ENCODE measurements at places on chromosomes 7 and 10.

DNA sequence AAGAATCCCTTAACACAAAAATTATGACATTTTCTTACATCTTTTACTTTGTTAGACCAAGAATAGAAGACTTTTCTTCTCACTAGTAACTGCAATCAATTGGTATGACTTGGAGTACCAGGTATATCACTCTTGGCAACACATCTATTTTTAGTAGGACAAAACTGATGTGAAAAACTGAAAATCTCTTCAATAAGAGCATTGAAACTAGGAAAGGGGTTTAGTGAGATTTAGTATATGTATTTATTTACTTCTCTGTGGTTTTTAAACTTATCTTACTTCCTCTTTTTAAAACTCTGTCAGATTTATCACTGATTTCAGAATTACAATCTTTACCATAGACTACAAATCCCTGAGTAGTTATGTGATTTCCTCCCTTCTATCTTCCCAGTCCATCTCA is 366.2 kb downstream of the PCDH15 start:
- no peak for DNase-seq

DNA sequence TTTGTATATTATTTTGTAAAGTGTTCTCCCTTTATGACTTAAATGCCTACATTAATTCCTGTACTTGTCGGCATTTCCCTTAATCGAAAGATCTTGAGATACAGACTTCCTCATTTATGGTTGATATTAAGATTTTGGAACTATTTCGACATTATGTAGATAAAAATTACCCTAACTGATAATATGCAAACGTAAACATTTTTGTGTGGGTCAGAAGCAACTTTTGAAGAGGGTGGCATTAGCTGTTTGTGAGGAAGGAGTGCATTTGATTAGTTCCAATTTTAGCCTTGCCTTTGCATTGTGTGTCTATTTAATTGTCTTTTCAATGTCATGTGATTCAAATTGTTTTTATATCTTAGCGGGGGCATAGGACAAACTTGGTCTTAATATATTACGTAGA is 114.7 kb downstream of the BICC1 start:
- DNase-seq, result no peak

DNA sequence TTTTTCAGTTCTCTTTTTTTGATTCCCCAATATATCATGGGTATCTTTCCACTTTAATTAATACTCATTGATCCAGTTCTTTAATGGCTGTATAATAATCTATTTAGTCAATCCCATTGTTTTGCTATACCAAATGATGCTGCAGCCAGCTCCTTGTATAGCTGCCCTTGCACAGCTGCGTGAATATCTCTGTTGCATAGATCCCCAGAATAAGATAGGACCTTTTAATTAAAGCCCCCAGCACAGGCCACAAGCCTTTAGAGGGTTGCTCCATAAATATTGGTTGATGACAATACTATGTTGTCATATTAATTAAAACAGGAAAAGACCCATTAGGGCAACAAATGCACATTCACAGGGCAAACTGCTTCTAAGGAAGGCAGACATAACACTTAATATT is 57.9 kb downstream of the BUB3 start:
- DNase-seq, result no peak

DNA sequence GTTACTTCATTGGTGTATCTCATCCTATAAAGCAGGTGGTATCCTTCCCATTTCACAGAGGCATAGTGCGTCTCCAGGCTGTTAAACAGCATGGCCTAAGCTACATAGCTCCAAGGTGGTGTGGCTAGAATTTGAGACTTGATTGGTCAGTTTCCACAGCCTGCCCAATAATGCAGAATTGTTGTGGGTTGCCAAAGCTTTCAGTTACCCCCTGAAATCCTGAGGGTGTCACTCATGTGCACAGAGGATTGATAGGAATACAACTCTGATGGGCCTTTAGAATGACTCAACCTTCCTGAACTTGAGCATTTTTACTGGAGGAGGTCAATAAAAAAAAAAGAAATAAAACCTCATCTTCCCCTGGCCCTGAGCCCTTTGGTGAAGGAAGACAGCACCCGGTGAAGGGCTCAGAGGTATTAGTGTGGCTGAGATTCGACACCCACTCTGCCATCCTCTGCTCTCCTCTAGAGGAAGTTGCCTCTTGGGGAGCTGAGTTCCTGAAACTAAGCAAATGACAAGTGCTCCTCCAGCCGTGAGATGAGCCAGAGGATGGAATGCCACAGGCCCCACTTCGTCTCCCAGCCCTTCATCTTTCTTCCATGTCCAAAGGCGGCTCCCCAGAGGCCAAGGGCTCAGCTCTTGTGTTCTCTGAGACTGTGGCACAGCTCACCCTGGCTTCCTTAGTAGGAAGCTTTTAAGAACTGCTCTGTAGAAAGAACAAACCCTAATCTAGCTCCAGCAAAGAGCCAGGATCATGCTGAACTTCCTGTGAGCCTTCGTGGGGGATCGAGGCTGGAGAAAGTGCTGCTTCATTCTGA is 1.0 kb downstream of the ACSL5 start:
- no peak for DNase-seq

DNA sequence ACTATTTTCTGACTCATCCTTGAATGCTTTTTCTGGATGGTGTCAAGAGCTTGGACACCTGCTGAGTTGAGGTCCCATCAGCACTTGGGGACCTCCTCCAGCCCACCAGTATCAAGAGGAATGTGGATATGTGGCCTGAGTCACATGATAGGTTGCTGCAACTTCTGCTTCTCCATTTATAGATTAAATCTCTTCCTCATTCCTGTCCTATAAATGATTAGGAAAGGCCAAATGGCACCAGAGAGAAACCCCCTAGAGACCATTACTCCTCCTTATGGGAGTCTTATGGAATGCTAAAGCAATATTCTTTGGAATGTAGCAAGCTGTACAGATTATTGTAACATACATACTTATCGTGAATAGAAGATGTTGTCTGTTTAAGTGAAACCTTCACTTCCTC is 85.6 kb downstream of the NEUROD6 start:
- DNase-seq, result no peak

DNA sequence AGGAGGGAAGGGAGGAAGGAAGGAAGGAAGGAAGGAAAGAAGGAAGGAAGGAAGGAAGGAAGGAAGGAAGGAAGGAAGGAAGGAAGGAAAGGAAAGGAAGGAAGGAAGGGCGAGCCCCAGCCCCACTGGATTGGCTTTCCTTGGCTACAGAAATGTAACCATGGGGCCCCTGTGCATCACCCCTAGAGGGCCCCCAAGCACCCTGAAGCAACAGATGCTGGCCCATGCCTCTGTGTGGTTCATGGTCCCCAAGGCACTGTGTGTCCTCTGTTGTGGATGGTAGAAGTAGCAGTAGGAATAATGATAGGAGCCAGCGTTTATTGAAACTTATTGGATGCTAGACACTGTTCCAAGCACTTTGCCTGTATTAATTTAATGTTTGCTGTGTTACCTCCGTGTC is 116.6 kb upstream of the MACROH2A2 start:
- DNase-seq, result no peak

GRCh38 chr10:86506499-86506898 is 15.1 kb downstream of the WAPL start:
- no peak for DNase-seq

DNA sequence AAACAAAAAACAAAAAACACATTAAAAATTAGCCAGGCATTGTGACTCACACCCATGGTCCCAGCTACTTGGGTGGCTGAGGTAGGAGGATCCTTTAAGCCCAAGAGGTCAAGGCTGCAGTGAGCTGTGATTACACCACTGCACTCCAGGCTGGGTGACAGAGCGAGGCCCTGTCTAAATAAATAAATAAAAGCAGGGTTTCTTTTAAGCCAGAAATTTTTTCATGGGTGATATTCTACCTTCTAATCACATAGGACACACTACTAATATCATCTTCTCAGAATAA is 14.2 kb upstream of the SVIL start:
- no peak for DNase-seq

- no peak for DNase-seq
These were observed 281.8 kb downstream of the POU6F2 start for GRCh38 chr7:39259391-39260003.

GRCh38 chr10:5567477-5567876 is 42.7 kb downstream of the CALML3 start:
- DNase-seq, result no peak

DNA sequence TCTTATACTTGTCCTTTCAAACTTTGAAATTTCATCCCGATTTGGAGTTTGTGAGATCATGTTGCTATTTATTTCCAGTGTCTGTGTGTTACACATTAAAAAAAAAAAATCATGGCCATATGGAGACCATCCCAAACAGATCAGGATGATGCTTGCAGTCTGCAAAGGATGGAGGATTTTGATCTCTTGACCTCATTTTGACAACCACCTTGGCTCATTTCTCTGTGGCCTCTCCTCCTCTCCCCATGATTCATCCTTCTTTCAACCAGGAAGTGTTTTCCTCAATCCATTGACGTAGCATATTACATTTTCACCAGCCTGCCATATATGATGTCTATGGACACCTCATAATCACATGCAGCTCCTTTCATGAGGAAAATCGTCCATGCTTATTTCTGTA is 68.9 kb upstream of the INSYN2A start:
- DNase-seq, result no peak

GRCh38 chr10:61855771-61856170 is 45.7 kb upstream of the ARID5B start:
- no peak for DNase-seq

DNA sequence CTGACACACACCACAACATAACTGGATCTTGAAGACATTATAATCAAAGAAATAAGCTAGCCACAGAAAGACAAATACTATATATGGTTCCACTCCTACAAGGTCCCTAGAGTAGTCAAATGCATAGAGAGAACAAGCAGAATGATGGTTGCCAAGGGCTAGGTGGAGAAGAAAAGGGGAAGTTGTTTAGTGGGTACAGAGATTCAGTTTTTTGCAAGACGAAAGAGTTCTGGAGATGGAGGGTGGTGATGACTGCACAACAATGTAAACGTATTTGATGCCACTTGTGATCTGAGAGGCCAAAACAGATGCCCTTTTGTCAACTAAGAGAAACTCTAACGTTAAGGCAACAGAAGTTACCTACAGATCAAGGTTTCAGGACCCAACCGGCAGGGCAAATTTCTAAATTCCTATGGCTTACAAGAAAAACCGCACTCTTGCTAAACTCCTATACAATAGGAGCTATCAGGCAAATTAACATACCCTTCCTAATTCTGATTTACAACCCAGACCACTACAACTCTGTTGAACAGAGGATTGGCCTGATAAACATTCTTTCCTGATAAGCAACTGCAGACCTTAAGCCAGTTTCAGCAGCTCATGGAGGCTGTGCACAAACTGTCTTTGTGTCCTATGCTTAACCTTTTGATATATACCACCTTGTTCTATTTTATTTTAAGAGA is 69.0 kb downstream of the FAM107B start:
- no peak for DNase-seq

GRCh38 chr10:17409170-17409733 is 45.1 kb downstream of the ST8SIA6 start:
- no peak for DNase-seq

- no peak for DNase-seq
These were observed 78.4 kb downstream of the PDE1C start for GRCh38 chr7:31991846-31992245.

- no peak for DNase-seq
These were observed 193.9 kb downstream of the SDK1 start for GRCh38 chr7:3494947-3495346.

- no peak for DNase-seq
These were observed 128.4 kb upstream of the BTBD16 start for GRCh38 chr10:122142641-122143237.

DNA sequence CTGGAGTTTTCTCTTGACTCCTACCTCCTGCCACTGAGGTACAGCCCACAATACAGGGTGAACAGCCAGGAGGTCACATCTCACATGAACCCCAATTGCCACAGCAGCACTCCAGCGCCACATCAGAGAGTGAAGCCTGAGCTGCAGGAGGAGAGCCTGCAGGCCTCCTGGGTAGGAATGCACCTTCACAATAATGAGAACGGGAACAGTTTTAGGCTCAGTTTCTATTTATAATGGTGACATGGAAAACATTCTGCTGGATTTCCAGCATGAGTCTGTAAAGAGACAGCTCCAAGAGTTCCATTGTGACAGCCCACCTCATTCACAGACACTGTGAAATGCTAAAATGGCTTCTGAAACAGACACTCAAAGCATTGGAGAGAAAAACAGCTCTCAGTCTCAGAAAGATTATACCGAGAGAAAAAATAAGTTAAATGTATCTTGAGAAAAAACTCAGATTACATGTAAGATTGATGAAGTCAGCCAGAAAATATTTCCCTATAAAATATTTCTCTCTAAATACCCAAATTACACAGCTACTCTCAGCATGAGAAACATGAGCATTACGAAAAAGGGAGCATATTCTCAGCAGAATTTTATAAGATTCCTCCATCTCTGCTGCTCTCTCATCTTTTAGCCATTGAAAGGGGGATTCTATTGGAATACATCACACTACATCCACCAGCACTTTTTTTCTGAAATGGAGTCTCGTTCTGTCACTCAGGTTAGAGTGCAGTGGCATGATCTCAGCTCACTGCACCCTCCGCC is 11.3 kb downstream of the ZNF680 start:
- DNase-seq, result no peak

- DNase-seq, result no peak
These were observed 209.2 kb upstream of the FAM3C start for GRCh38 chr7:121605317-121605680.

DNA sequence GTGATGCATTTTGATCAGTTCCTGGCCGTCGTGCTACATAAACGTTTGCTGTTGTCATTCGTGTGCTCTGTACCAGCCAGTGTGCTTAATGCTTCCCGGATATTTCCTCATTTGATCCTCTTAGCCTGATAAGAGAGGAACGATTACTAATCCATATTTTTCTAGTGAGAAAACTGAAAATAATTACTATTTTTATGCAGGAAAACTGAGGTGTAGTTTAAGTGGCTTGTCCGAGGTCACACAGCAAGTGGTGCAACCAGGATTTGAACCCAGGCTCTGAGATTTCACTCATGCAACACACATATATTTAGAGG is 650 bp upstream of the SORBS1 start:
- DNase-seq, result no peak

- no peak for DNase-seq
These were observed 174.8 kb downstream of the DKK1 start for GRCh38 chr10:52488606-52489485.

DNA sequence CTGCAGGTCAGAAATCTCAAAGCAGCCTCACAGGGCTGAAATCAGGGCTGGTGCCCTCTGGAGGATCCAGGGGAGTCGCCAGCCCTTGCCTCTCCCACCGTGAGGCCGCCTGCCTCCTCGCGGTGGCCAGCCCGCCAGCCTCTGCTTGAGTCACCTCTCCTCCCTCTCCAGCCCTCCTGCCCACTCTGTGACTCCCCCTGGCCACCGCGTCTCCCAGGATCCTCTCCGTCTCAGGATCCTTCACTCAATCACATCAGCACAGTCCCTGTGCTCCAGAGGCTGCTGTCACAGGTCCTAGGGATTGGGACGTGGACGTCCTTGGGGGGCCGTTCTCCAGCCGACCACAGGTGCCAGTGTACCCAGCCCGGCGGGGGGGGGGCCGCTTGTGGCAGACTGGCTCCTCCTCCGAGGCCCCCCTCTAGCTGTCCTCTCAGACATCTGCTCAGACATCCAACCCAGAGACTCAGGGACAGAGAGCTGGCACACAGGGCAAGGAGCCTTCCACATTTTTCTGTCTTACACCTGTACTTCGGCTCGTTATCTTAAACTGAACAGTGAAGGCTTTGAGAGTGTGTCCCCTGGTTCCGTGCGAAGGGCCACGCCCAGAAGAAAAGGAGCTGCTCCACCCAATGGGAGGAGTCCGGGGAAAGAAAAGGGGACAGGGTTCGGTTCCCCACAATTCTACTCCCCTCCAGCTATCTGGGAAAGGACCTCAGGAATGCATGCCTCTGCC is 9.4 kb upstream of the PPP2R2D start:
- DNase-seq, result no peak

GRCh38 chr10:110792476-110793125 is 79.1 kb upstream of the PDCD4 start:
- DNase-seq, result no peak

Data from gastrocnemius medialis (tissue), 4 donors.